ENCODE measurements at places on chromosomes 11 and 22.
A peak's percentile ranks its signal among the peaks of the same experiment; 100 is the strongest.

- peak; percentile 65 for DNase-seq
Observed at GRCh38 chr11:10454878-10455631, at the start of gene AMPD3. TSS of gene AMPD3 (plus strand) at chr11:10455264. CDS start at chr11:10461520, 6,256 bp downstream.

DNA sequence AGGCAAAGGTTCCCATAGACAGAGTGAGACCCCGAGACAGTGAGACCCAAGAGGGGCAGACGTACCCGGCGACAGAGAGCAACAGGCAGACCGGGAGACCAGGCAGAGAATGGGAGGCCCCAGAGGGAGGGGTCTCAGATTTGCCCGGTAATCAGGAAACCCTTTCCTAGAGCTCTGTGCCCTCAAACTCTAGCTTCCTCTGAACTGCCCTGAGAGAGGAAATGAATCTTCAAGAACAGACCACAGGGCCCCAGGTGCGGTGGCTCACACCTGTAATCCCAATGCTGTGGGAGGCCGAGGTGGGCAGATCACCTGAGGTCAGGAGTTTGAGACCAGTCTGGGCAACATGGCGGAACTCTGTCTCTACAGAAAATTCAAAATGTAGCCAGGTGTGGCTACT, 47.7 kb downstream of the RPUSD4 start:
- no peak for DNase-seq

- no peak for DNase-seq
Observed at GRCh38 chr22:26554956-26555355, 35.0 kb downstream of the TPST2 start.

GRCh38 chr11:124812876-124813275, 12.7 kb upstream of the MSANTD2 start:
- no peak for DNase-seq

DNA sequence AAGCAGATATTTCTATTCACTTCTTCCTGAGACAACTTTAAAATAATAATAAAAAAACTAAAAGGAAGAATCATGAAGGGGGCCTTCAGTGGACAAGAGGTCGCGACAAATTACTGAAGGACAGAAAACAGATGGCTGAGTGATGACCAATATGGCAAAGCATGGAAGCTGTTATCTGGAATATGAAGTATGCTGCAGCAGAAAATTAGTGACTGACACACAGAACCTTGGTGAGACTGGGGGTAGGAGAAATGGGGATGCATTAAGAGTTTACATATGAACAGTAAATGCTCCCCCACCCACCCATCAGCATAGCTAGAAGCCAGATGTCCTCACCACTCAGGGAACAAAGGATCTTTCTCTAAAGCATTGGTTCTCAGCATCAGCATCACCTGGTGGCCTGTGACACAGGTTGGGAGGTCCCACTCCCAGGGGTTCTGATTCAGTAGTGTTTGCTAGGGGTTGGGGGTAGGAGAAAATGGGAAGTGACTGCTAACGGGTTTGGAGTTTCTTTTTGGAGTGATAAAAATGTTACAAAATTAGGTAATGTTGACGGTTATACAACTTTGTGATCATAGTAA, 59.7 kb downstream of the NARS2 start:
- no peak for DNase-seq

Data from GM13977 (cell line).